ENCODE measurements at places on chromosomes 7 and 10.
A peak's percentile ranks its signal among the peaks of the same experiment; 100 is the strongest.

- DNase-seq: no peak
Measured at GRCh38 chr10:85927952-85928665, 438.5 kb downstream of the GRID1 start.

- no peak for DNase-seq
Measured at GRCh38 chr10:128499486-128499885, 373.3 kb upstream of the MKI67 start.

GRCh38 chr7:91847876-91848588 is 32.5 kb downstream of the MTERF1 start:
- no peak for DNase-seq

DNA sequence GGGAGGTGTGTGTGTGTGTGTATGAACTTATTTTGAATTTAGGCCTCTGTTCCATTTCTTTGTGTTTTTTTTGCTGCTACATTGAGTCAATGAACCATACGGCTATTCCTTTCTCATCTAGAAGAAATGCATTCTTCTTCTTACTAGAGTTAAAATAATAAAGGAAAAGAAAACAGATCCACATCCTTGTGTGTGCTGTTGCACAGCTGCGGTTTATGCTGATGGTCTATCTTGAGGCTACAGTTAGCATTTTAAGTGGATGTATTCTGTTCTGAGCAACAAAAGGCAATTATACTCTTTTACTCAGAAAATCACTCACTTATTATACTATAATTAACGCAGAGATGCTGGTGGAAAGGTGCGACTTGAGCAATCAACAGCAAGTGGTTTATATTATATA is 615.0 kb upstream of the MBL2 start:
- no peak for DNase-seq

DNA sequence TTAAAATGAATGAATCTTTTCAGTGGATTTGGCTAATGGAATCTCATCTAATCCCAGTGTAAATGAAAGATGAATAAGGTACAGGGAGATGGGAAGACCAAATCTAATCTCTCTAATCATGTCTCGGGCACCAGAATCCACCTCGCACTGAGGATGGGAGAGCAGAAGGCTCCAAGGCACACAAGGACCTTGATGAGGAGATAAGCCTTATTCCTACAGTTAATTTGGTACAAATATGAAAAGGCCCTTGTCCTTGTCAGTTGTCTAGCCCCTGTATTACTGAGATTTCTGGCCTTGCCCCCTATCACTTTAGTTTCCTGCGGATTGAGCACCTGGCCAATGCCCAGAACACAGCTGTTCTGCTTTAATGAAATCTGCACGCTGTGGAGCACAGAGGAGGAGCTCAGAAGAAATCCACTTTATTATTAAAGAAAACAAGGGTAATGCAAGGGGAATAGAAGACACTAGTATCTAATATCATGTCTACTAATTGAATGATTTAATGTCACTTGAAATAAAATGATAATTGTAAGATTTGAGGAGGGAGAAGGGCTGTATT is 321.4 kb upstream of the HGF start:
- DNase-seq: no peak

GRCh38 chr7:158572000-158572828 is 15.4 kb downstream of the PTPRN2 start:
- DNase-seq: no peak

- peak; percentile 22 for DNase-seq
Measured at GRCh38 chr7:135980665-135981180, 3.6 kb upstream of the MTPN start.

GRCh38 chr10:79407811-79408795 is 37.3 kb downstream of the ZCCHC24 start:
- no peak for DNase-seq

GRCh38 chr7:74023092-74023536 is 4.9 kb upstream of the ELN start:
- no peak for DNase-seq

GRCh38 chr7:55101359-55101758 is 82.5 kb downstream of the EGFR start:
- DNase-seq: no peak

DNA sequence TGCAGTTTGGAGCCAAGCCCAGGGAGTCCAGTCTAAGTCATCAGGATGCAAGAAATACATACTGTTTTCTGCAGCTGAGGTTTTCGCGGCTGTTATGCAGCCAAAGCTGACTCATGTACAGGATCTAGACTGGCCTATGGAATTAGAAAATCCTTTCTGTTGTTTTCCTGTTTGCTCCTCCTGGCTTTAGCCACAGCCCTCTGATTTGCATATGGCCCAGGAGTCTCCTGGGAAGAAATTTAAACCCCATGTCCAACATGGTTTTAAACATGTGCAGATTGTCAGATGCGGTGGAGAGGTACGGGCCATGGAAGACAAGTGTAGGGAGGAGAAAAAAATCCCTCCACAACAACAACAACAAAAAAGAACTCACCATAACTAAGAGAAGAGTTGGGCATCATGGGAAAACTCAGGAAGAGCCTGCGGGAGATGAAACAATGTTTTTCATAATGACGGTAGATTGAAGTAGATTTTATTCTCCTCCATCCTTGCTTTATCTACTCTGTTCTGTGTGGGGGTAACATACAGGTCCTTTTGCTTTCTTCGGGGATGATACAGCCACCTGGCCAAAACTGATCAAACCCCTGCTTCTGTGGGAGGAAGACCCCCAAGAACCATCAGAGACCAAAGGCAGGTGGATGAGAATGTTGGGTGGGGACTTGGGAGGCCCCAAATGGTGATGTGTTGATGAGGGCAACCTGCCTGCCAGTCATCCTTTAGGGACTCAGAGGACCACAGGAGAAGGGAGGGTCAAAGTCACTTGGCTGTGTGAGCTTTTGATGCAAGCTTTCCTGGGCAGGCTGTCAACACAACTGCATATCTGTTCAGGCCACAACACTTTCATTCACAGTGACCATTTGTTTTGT is 29.8 kb upstream of the GNA12 start:
- no peak for DNase-seq

GRCh38 chr10:660970-661596 is 28.4 kb downstream of the DIP2C start:
- no peak for DNase-seq

GRCh38 chr10:42553064-42553407 is 85.3 kb downstream of the ZNF33B start:
- no peak for DNase-seq

DNA sequence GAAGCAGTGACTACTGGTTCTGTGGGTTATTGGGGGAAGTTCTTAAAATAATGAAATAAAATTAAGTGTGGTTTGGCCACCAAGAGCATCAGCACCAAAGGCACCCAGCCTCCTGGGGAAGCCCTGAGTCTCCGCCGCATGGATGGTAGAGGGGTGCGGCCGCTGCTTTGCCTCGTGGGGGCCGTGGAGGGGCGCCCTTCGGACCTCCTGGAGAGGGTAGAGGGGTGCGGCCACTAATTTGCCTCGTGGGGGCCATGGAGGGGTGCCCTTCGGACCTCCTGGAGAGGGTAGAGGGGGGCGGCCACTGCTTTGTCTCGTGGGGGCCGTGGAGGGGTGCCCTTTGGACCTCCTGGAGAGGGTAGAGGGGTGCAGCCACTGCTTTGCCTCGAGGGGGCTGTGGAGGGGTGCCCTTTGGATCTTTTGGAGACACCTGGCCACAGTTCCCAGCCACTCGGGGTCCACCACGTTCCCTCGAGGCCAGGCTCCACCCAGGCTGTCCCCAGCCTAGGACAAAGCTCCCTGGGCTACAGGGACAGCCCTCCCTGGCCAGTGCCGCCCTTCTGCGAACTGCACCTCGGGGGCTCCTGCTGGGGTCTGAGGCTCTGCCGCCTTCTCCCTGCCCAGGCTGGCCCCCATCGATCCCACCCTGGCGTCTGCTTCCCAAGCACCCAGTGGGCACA is 535.1 kb downstream of the PTPRN2 start:
- no peak for DNase-seq

DNA sequence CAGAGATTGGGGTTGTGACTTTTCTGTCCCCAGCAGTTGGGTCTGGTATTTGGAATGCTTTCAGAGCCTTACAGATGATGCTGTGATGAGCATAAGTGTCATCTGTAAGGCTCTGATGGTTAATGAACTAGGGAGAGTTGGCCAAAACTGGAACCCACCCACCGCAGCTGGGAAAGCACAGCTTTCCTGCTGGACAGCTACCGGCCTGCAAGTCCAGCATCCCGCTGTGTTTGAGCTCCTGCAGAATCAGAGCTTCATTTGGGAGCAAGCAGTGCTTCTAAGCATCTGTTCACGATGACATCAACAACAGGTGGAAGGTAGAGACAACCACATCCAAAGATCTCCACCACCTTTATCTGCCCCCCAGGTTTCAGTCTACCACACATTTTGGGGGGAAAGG is 11.7 kb downstream of the UCN3 start:
- no peak for DNase-seq

DNA sequence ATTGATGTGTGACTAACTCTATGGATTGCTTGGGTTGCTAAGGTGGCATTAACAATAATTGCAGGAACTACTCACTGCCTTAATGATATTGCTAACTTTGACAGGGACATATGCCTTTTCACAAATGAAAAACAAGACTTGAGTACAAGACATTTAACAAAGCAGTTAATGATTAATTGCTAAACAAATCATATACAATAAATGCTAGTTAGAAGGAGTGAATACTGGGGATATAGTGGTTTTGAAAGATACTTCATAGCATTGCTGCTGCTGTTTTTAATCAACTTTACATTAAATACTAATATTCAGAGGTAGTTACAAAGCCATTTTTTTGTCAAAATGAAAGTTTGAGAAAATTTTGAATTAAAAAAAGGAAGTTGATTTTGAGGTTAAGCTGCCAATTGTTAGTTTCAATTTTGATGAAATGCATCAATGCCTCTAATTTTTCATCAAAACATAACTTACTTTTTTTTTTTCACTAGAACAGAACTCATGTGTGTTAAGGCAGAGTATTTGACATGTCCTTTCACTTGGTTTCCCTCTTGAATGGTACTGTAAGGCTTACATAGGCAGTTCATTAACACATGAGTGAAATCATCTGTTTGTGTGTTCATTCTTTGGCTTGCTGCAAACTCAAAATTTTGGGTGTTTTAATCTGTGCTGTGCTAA is 106.2 kb upstream of the SEMA3D start:
- DNase-seq: no peak

- DNase-seq: no peak
Measured at GRCh38 chr7:100154651-100155491, 3.7 kb downstream of the TRAPPC14 start.

DNA sequence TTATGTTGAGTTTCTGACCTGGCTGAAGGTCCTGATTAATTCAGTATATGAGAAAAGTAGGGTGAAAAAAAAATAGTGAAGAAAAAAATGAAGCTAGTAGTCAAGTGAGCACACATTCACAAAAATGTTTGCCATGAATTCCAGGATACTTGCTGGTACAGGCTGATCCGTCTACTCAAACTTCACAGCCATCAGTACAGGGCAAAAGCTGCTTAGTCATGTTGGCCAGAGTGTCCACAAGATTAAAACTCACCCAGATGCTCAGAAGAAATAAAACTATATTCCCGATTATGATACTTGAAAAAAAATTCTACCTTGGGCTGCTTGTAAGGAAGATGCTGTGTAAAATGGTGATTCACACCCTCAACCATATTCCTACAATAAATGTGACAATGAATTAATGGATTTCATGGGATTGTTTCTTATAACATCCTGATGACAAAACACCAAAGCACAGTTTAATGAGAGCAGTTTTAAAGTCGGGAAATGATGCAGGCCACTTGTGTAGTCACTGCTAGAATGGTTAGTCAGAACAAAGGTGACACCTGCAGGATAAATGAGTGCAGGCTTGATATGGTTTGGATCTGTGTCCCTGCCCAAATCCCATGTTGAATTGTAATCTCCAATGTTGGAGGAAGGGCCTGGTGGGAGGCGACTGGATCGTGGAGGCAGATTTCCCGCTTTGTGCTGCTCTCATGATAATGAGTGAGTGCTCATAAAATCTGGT is 49.2 kb upstream of the ANKRD1 start:
- no peak for DNase-seq

DNA sequence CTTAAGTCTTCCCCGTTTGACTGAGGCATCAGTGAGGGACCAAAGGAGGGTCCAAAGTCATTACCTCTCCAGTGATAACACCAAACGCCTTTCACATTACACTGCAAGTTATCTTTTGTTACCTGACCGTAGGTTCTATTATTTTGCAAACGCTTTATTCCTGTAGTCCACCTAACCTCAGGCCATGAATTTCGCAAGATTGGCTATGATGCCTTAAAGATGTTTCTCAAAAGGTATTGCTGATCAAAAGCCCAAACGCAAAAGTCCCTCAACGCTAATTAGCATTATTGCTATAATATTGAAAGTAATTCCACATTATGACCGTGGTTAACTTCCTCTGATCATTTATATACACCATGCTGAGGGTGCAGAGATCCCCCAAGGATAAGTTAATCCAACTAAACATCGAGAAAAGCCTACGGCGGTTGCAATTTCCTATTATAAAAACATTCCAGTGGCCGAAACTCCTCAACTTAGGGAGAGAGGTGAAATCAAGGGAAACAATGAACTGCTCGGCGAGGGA is 649 bp downstream of the DNA2 start:
- no peak for DNase-seq

DNA sequence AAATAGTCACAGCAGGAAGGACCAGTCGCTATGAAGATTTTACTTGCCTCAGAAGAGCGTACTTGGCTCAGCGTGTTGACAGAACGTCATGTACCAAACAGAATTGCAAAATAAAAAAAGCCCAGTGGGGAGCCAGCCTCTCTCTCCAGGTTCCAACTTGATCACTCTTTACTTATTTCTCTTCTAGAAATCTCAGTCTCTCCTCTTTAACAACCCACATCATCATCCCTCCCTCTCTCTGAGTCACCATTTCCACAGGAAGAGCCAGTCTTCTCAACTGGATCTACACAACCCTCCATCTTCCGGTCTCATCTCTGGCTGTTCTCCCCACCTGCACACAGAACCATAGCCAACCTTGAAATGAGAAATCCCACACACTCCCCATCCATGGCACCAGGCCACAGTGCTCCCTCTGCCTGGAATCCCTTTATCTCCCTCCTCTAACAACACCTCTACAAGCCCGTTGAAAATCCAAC is 718.3 kb downstream of the GRID1 start:
- no peak for DNase-seq
